ENCODE measurements at places on chromosomes 3 and 15. TPM values are rescaled to one million over a fixed set of nuclear protein-coding genes. Genes with fewer than 3 reads are reported as not detected.

- no peak for DNase-seq
Observed at GRCh38 chr3:16490062-16490619, 23.4 kb downstream of the RFTN1 start.

DNA sequence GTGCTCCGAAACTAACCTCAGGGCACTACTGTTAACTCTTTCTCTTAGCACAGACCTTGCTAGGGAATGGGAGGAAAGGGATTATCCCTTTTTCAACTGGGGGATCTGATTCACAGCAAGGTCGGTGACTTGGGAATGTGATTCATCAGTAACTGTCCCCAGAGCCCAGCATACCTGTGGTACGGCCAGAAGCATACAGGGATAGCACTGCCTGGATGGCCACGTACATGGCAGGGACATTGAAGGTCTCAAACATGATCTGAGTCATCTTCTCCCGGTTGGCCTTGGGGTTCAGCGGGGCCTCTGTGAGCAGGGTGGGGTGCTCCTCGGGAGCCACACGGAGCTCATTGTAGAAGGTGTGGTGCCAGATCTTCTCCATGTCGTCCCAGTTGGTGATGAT, 2.3 kb downstream of the ACTC1 start:
- no peak for DNase-seq

DNA sequence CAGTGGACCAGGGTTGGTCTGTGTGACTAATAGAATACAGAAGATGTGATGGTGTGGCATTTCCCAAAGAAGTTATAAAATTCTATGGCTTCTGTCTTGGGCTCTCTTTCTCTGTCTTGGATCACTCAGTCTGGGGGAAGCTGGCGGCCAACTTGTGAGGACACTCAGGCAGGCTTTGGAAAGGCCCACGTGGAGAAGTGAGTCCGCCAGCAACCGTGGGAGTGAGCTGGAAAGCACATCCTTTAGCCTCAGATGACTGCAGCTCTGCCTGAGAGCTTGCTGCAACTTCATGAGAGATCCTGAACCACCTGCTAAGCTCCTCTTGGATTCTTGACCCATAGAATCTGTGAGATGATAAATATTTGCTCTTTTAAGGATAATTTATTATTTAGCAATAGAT, 72.0 kb upstream of the RASGRP1 start:
- DNase-seq, result no peak

IQCH gene
- 5.2 TPM for total RNA-seq

- no peak for DNase-seq
Observed at GRCh38 chr3:59189526-59189925, 139.7 kb upstream of the CFAP20DC start.

ALDH1A2 gene
- total RNA-seq, result 1.4 TPM

GRCh38 chr3:117104381-117104780, 394.8 kb downstream of the TUSC7 start:
- DNase-seq, result no peak

SOX14 gene
- total RNA-seq, result not detected

PLA1A gene
- 0.18 TPM for total RNA-seq

GRCh38 chr15:49715211-49715610, 94.4 kb downstream of the DTWD1 start:
- no peak for DNase-seq

- DNase-seq, result no peak
Observed at GRCh38 chr15:72169921-72170611, 27.5 kb downstream of the GRAMD2A start.

DNA sequence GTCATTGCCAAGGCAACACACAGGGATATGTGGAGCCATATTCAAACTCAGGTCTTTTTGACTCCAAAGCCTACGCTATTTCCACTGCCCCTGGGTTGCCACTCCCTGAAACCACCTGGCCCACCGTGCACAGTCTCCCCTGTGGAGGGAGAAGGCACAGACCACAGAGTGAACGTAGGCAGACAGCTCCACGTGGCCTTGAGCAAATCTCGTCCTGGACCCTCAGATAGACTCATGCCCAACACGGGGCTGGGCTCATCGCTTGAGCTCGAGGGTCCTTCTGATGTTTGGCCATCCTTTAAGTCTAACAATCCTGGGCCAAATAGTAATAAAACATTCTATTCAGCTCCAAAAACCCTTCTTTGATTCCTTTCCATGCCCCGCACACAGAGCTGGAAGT, 72.0 kb downstream of the CPN2 start:
- DNase-seq, result no peak

SPTSSB gene
- 30.1 TPM for total RNA-seq

HRH1 gene
- total RNA-seq, result not detected

SOX2 gene
- 72.0 TPM for total RNA-seq

HDGFL3 gene
- total RNA-seq, result 117 TPM

SHF gene
- total RNA-seq, result 61.7 TPM

DNA sequence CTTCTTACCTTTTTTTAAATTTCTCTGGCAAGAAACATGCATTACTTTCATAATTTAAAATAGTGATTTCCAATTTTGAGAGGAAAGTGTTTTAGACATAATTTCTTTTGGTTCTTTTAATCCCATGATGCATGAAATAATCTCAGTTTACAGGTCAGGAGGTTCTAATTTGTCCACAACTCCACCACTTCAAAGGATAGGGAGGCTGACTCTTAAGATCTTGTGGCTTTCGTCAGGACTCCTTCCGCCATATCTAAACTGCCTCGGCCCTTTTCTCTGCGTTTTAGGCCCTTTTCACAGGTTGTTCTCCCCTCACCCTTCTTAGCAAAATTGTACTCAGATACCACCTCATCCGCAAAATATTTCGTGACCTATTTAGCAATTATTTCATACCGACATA, 8.0 kb downstream of the DYNC1LI1 start:
- DNase-seq, result no peak

GRCh38 chr3:10602271-10602670, 96.9 kb upstream of the ATP2B2 start:
- no peak for DNase-seq

- no peak for DNase-seq
Observed at GRCh38 chr3:175260145-175260794, 401.1 kb downstream of the NAALADL2 start.

PGBD4 gene
- total RNA-seq, result 1.8 TPM

DNA sequence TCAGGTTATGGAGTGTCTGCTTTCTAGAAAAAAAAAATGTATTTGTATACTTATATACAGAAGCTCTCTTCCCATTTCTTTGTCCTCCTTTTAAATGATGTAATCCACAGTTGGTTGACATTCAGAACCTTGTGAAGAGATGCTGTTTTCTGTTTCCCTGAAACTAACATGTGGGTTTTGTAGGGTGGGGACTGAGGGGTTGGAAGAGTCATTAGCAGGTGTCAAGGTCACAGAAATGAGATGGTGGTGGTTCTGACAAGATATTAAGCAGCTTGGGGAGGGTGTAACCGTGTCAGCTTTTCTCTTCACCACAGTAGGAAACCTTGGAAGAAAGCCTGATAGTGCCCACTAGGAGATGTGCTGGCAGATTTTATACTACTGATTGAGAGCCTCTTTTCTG, 2.4 kb downstream of the RASA2 start:
- no peak for DNase-seq

FMN1 gene
- total RNA-seq, result 0.41 TPM

DNA sequence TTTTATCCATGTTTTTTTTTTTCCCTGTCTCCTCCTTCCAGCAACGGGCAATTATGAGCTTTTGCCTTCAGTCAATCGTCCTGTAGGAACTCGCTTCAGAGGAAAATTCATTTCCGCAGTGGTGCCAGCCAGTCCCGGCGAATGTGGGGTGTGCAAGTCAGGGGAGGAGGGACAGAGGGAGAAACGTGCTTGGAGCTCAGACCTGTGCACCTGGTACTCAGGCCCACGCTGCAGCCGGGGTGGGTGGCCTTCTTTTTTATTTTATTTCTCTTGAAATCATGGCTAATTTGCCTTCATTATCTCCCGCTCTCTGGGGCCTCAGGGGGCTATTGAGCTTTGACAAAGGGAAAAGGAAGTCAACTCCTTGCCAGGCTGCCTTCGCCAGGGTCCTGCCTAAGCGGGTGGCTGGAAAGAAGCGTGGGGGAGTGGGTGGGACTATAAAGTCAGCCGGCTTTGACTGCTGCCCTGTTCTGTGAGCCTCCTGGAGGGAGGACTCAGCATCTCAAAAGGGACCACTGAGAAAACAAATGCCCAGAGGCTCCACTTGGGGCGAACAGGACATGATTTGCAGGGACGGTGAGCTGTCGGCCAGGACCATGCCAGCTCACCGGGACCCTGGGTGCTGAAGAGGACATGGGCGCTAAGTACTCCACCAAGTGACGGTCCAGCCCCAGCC, 5.5 kb downstream of the GRIP2 start:
- DNase-seq, result no peak

BLOC1S6 gene
- total RNA-seq, result 50.8 TPM

PP2D1 gene
- total RNA-seq, result not detected

- DNase-seq, result no peak
Observed at GRCh38 chr3:106862067-106862466, 515.2 kb upstream of the CCDC54 start.

DNA sequence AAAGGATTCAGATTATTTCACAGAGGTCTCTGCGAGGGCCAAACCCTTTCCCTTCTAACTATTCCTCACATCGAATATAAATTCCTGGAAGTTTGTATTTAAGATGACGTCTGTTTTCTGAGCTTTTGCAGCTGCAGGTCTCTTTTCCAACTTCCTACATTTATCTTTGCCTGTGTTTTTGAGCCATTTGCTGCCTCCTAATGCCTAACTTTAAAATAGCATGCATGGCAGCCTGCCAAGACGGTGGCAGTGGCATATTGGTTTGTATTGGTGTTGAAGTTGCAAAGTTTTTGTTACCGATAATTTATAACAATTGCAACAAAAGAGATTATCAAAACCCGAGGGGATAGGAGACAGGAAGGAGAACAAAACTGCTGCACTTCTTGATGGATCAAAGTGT, 187.1 kb upstream of the DNAJC19 start:
- no peak for DNase-seq

CNTN4 gene
- total RNA-seq, result 23.5 TPM

TEX55 gene
- total RNA-seq, result not detected

- peak; percentile 92 for DNase-seq
Observed at GRCh38 chr15:66702035-66702786, at the start of gene SMAD6. Gene SMAD6 (plus strand): TSS chr15:66702236. CDS start chr15:66703259, 1,023 bp downstream.

- DNase-seq, result no peak
Observed at GRCh38 chr3:61683549-61684236, 122.3 kb downstream of the PTPRG start.

LRRFIP2 gene
- total RNA-seq, result 49.3 TPM

IL17RB gene
- 10.9 TPM for total RNA-seq

CEMIP gene
- total RNA-seq, result 1.3 TPM

DNA sequence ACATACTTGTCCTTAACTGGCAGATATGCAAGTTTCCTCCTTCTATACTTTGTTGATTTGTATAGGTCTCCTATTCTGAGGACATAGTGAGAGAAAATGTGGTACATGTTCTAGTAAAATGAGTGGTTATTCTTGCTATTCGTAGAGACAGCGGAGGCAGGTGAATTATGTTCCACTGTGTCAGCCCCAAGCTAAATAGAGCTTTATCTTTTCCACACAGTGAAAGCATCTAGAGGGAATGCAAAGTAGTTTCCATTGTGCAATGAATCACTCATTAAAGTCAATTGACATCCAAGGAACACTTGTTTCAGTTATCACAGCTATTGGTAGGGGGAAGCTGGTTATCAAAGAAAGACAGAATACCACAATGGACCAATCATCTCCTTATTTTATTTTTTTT, 262.4 kb downstream of the NLGN1 start:
- no peak for DNase-seq

GRCh38 chr15:88902221-88902835, 7.0 kb upstream of the HAPLN3 start:
- DNase-seq, result no peak
